Stimulated activated CD4-positive, alpha-beta T cell treated with anti-CD3 and anti-CD28 coated beads, Interleukin-1b, Interleukin-23, amount 100 ng/mL, for 1 hour (primary cell): ENCODE measurements at places on chromosomes 4 and X.

DNA sequence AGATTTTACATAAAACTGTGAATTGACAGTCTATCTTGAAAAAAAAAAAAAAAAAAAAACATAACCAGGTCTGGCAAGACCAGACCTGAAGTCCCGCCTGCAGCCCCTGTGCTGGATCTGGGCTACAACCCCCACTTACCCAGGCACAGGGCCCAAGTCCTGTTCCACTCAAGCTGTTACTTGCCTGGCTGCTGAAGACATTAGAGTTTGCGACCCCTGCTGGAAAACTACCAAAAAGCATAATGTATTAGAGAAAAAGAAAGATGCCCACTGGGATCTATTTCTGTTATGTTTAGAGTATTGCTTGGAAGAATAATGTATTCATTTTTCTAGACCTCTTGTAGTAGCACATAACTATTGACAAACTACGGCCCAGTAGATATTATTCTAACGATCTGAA is 4.7 kb downstream of the HS3ST1 start:
- DNase-seq = no peak

DNA sequence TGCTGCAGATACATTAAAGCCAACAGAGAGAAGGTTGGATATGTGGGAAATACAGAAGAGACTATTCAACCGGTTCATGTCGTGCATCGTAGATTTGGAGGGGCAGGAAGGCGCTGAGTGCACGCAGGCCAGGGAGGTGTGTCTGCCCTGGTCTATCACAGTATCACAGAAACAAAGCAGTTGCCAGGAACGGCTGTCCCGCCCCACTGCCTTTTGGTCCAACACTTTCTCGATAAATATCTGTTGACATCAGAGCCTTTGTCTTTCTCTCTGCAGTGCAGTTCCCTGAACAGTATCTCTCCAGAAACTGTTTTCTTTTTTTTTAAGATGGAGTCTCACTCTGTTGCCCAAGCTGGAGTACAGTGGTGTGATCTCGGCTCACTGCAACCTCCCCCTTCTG is 151.1 kb upstream of the BCOR start:
- DNase-seq = no peak

DNA sequence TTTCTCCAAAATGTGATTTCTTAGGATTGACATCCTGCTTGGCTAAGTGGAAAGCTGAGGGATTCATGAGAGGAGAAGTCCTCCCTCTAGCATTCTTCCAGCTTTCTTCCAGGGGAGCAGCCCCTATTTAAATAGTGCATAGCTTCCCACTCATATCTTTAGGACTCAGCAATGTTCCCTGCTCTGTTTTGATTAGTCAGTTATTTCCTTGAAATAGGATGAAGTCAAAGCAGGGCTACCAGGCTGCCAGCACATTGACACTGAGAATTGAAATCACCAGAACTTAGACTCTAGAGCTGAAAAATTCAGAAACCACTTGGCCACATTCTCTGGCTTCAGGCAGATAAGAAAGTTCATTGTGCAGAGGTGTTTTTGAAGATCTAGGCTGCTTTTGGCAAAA is 74.7 kb upstream of the SMAD1 start:
- no peak for DNase-seq

DNA sequence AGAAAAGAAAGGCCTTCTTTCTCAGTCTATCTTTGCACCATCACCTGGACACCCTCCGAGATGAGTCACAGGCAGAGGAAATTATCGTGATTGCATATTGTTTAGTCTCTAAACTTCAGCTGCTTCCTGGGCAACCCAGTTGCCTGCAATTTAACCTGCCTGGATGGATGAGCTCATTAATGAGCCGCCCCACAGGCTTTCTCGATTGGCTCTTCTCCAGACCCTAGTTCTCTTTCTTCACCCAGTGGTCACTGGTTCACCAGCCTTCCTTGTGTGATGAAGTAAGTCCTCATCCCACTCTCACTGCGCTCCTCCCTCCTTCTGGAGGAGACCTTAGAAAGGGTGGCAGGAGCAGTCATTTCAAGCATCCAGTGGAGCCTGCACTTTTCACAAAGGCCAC is 94.4 kb downstream of the SOWAHB start:
- no peak for DNase-seq

DNA sequence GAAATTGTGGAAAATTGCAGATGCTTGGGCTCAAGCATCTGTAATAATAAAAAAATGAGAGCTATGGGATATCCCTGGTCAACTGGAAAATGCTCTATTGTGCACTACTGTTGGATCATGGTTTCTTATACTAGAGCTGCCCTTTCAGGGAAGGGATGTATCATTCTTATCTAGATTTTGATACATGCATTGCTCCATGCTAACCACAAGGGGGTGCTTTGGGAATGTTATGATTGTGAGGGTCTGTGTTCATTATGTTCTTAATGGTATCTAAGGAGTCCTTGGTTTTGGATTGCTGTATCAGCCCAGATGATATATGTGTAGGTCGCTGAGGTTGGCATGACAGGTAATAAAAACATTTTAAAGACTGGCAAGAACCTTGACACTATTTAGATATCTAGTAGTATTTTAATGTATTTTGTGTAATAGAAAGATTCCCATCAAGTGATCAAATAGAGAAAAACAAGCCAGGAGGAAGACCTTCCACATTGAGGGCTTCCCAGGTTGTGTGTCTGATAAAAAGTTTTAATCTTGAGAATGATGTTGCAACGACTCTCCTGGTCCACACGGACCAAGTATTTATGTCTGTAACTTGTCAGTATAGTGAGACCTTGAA is 49.2 kb upstream of the TLR2 start:
- DNase-seq = no peak

DNA sequence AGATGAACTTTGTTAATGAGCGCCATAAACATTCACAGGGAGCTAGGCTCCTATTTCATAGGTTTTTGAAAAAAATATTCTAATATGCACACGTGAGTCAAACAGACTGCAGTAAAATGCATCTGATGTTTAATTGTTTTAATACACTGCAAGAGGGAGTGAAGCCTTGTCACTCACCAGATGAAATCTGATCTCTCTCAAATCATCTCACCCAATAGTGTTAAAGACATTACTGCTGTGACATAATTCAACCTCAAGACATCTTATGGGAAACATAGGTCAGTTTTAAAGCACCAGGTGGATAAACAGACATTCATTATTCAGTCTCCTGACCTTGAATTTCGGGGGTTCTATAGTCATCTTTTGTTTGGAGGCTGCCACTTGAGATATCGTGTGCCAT is 148.3 kb downstream of the MAML3 start:
- no peak for DNase-seq

DNA sequence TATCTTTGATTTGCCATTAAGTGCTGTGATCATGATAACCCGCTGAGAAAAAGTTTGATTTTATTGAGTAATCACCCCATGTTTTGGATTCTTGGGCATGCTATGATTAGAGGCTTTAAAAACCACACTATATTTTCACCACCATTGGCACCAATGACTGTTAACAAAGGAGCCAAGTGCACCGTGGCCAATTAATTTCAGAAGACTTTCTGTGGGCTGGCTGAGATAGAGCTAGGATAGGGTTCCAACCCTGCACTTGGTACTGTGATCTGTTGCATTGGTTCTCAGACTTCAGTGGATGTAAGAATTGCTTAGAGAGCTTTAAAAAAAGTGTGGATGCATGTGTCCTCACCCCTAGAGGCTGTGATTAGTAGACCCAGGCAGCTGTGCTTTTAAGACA is 32.4 kb downstream of the OCRL start:
- no peak for DNase-seq

- no peak for DNase-seq
Observed at GRCh38 chr4:177975315-177975987, 533.2 kb upstream of the AGA start.

DNA sequence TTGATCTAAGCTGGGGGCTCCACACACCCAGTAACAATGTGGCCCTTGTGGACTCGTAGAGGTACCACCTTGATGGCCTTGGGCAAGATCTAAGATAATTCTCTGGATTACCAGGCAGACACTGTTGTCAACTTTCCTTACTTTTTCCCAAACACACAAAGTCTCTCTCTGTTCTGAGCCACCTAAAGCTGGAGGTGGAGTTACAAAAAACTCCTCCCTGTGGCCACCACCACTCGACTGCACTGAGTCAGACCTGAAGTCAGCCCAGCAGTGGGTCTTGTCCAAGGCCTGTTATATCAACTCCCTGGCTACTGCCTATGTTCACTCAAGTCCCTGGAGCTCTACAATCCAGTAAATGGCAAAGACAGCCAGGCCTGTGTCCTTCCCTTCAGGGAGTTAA is 70.1 kb upstream of the TECRL start:
- no peak for DNase-seq

- no peak for DNase-seq
Observed at GRCh38 chrX:22575161-22575845, 302.6 kb downstream of the CBLL2 start.

DNA sequence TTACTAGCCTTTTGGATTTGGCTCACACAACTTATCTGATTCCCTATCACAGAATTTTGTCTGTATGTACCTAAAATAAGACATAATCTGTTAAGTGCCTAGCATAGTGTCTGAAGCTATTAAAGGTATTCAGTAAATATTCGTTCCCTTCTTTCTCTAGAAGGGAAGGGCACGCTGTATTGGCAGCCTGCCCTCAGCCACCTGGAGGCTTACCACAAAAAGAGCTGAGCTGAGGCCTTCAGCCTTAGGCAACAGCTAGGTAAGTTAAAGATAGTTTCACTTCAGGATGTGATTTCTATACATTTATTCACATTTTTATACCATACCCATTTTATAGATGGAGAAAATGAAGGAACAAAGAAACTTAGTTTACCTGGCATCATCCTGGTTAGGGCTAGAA is 400.0 kb upstream of the LCORL start:
- no peak for DNase-seq

DNA sequence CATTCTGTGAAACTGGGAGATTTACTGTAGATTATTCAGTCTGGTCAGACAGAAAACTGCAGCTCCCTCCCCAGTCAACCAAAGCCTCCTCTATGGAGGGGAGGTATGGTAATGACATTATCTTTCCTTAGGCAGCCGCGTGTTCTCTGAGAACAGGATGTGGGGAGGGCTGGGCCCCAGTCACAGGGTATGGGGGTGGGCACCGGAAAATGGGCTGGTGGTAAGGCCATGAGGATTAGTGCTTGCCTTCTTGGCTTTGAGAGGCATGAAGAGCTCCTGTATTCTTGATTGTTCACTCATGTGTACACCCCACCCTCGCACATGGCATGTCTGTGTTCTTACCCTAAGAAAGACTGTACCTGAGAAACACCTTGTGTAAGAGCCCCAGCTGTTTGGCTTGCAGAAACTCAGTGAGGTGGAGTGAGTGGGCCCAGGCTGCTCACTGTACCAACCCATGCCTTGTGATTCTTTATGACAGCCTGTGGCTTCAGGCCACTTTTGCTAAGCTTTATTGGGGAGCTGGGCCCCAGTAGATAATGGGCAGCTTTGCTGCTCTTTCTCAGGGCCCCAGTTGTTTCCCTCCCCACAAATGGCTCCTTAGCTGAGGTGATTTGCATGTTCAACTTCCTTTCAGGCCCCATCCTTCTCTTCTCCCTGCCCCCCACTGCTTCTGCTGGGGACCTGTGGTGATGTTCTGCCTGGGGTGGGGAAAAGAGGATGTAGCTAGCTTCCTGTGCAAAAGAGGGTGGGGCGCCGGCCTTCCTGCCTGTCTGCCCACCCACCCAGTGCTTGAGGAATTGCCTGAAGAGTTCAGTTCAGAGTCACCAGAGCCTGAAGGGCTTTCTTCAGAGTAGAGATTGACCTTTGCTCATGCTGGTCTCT is 30.7 kb downstream of the MSN start:
- DNase-seq = peak; percentile 37

DNA sequence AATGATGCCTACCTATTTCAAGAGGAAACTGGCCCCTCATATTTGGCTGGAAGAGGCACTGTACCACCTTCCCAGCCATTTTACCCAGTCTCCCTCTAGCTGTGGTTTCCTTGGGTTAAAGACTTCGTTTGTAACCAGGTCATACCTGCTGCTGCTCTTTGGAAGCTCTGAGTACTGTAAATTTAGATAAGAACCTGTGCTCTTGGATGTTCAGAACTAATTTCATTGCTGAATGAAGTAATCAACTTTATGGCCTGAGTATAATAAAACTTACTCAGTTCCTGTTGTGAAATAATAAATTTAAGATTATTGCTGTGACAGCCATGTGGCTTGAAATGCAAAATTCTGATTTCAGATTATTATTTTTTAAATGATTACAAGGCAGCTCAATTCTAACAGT is 12.2 kb downstream of the MTTP start:
- DNase-seq = no peak

DNA sequence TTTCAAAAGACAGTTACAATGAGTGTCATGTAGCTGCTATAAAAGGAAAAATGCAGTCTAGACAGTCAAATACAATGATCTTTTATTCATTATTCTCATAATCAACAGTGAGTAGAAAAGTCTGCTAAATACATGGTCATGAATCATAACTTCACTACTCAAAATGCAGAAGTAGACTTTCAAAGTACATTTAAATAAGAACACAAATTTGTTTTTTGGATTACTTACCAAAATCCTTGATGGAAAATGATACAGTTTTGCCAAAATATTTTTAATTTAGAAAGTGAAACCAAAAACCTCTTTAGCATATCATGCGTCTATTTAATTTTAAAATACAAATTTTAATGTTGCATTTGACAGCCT is 4.9 kb downstream of the ACSL4 start:
- no peak for DNase-seq

- DNase-seq = no peak
Observed at GRCh38 chrX:129540722-129541184, 694 bp downstream of the OCRL start.

DNA sequence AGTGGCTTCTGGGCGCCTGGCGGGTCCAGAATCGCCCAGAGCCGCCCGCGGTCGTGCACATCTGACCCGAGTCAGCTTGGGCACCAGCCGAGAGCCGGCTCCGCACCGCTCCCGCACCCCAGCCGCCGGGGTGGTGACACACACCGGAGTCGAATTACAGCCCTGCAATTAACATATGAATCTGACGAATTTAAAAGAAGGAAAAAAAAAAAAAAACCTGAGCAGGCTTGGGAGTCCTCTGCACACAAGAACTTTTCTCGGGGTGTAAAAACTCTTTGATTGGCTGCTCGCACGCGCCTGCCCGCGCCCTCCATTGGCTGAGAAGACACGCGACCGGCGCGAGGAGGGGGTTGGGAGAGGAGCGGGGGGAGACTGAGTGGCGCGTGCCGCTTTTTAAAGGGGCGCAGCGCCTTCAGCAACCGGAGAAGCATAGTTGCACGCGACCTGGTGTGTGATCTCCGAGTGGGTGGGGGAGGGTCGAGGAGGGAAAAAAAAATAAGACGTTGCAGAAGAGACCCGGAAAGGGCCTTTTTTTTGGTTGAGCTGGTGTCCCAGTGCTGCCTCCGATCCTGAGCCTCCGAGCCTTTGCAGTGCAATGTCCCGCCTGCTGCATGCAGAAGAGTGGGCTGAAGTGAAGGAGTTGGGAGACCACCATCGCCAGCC is at the start of gene ATOH1:
Gene ATOH1 (plus strand): TSS at position 422 of the 663 bp plus-strand sequence. CDS start 174 bp downstream, at position 596.
- no peak for DNase-seq

DNA sequence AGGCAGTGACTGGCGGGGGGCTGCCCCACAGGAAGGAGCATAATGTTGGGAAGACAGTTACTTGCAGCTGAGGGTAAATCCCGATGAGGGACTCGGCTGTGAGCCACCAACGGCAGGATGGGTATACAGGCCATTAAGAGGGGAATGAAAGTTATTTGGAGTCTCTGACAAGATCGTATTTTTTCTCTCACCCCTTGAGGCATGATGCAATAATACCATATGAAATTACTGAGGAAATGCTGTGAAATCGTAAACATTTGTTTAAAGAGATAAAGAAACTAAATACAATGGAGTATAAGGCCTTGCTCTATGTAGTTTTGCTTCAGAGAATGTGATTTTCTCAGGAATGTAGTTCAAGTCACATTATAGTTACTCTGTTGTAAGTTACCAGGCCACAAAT is 12.7 kb downstream of the IL1RAPL1 start:
- DNase-seq = no peak

- no peak for DNase-seq
Observed at GRCh38 chr4:147488556-147488955, 7.7 kb downstream of the EDNRA start.
